ENCODE measurements at places on chromosomes 3 and 15.

- peak; percentile 55 for DNase-seq
These were observed 5.1 kb upstream of the KLHL6 start for GRCh38 chr3:183560607-183561006.

- no peak for DNase-seq
These were observed 23.6 kb upstream of the BSN start for GRCh38 chr3:49530701-49531100.

- no peak for DNase-seq
These were observed 27.6 kb downstream of the PRR23E start for GRCh38 chr3:127220497-127220896.

DNA sequence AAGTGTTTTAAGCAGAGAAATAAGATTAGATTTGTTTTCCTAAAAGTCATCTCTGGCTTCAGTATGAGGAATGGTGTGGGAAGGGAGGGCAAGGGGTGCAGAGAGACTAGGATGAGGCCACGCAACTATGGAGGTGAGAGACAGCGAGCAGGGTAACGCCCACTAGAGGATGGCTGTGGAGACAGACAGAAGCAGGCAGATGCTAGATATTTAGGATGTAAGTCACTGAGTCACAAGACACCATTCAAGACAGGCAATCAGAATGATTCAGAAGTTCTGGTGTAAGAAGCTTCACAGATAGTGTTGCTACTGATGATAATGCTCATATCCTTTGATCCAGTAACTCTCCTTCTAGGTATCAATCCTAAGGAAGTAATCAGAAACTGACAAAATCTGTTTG is 19.1 kb downstream of the HSPBAP1 start:
- no peak for DNase-seq

DNA sequence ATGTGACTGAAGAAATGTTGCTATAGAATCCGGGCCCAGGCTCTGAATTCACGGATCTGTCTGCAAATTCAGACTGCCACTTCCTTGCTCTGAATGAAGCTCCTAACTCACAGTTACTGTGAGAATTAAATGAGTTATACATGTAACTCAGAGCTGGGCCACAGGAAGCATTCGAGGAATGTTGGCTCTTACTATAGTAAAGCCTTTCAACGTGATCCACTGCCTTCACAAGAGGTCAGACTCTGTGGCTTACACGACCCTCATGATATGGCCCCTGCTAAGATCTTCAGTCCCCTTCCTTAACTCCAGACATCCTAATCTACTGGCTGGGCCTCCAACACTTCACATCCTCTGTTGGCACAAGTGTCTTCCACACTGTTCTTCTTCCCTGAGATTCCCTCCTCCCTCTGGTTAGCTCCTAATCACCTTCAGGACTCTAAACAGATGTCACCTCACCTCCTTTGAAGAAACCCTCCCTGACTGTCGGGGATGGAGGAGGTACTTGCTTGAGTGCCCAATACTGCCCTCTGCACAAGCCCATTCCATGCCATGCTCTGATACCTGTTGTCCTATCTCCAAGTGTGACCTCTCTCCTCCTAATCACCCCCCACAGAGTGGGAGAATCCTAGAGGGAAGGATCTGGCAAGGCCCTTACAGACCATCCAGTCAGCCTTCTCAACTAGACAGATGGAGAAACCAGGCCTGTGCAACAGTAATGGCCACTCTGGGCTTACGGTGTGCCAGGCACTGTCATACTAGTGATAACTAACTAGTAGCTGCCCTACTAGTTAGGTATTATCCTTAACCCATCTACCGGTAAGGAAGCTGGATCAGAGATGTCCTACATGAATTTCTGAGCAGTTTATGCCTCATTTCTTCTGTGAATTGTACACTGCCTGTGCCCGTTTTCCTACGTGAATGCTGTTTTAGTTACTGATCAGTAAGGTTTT is 1.3 kb downstream of the ACTR8 start:
- peak; percentile 58 for DNase-seq

DNA sequence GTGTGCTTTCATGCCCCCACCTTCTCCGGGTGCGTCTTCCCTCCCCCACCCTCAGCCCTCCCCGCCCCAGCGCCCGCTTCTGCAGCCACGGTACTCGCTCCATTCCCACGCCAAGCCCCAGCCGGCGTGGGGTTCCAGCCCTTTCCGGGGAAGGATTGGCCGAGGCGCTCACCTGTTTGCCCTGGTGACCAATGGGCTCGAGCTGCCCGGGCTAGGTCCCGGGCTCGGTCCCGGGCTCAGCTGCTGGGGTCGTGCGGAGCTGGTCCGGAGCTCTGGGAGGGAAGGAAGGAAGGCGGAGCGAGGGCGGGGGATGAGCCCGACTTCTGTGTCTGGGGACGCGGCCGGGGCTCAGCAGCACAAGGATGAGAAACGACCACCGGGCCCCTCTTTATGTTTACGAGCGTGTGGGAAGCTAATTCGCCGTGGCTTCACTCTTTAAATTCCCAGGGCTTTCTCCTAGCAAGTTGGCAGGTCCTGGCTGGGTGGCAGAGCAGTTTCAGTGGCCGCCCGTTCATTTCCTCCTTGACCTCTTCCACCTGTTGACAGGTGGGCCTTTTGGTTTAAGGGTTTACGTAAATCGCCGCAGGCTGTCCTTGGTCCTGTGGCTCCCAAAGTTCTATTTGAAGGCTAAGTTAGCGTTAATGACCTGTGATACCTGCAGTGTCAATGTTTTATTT is at the start of gene IGSF10:
Gene IGSF10 (minus strand): TSS at position 288 of the 677 bp plus-strand sequence. CDS start 2,352 bp downstream, outside the sequence.
- DNase-seq = peak; percentile 61

All from neural progenitor cell (in vitro differentiated cells).